Naive thymus-derived CD4-positive, alpha-beta T cell (primary cell): ENCODE measurements at places on chromosomes 2 and 18. TPM values are rescaled to one million over a fixed set of nuclear protein-coding genes. Genes with fewer than 3 reads are reported as not detected.

Gene CAVIN2
- not detected for total RNA-seq

Gene DIS3L2
- total RNA-seq = 78.4 TPM

DNA sequence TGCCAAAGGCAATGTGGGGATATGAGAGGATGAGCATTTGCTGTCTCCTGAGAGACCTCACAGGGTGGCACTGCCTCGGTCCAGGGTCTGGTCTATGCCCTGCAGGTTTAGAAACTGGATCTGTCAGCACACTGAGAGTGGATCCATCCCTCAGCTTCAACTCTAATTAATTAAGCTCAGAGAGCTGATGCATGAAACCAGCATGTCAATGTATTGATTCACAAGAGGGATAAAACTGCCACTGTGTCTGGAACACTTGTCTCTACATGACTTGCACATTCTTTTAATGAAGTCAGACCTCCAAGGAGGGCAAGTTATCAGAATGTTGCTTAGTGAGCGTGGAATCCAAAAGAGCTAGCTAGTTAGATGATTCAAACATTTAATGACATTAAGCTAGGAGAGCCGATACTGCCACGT, 22.5 kb upstream of the POLE4 start:
- no peak for DNase-seq

DNA sequence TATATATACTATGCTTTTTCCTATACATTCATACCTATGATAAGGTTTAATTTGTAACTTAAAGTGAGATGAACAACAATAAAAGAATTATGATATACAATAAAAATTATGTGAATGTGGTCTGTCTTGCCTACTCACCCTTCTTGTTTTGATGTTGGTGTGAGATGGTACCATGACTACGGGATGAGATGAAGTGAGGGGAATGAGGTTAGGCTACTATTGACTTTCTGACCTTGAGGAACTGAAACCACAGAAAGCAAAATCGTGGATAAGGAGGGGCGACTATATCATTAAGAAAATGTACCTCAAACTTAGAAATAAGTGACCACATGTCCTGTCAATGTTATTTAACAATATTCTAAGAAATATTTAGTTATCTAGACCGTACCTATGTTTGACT, 103.9 kb upstream of the PPP1CB start:
- DNase-seq = no peak

DNA sequence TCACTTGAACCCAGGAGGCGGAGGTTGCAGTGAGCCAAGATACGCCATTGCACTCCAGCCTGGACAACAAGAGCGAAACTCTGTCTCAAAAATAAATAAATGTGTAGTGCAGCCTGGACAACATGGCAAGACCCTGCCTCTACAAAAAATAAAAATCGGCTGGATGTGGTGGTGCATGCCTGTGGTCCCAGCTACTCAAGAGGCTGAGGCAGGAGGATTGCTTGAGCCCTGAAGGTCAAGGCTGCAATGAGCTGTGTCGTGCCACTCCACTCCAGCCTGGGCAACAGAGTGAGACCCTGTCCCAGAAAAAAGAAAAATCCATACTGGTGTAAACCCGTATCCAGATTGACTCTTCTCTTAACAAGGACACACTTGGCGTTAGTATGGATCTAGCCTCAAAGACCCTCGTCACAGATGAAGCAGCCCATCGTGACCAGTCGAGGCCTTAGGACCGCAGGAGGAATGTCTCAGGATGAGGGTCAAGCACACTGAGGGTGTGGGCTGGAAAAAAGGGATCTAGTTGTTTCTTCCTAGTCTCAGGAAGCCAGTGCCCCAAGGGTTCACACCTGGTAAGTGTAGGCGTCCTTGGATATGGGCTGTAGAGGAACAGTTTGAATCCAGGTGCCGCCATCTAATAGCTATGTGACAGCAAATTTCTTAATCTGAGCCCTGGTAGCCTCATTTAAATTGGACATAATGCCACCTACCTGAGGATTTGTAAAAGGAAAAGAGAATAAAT, 4.0 kb upstream of the GPBAR1 start:
- DNase-seq = no peak

DNA sequence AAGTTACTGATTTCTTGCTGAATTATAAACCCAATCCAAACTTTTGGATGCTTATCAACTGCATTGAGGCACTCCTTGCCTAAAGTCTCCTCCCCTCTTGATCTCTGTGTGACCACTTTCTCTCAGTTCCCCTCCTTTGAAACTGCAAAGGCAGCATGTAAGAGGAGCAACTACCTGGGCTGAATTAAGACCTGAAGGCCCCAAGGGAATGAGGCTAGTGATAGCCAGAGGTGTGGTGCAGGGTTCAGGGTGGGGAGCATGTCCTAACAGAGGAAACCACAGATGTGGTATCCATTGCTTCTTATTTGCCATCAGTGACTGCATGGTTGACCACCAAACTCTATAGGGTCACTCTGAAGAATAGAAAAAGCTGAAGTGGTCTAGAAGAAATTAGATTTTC, 557.9 kb downstream of the TNS1 start:
- no peak for DNase-seq

- no peak for DNase-seq
These were observed 131.0 kb upstream of the ZEB2 start for GRCh38 chr2:144650907-144651306.

DNA sequence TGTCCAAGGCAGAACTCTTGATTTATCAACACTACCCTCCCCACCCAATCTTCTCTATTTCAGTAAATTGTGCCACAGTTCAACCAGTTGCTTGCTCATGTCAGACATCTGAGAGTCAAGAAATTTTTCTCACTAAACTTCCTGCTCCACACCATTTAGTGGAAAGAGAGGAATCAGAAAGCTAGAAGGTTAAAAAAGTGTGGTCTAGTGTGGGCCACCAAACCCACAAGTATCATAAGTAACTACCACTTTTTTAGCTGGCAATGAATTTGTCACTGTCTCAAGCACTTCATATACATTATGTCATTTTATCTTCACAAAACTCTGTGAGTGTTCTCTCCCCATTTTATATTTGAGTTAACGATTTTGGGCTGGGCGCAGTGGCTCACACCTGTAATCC, 16.6 kb upstream of the MSTN start:
- no peak for DNase-seq

DNA sequence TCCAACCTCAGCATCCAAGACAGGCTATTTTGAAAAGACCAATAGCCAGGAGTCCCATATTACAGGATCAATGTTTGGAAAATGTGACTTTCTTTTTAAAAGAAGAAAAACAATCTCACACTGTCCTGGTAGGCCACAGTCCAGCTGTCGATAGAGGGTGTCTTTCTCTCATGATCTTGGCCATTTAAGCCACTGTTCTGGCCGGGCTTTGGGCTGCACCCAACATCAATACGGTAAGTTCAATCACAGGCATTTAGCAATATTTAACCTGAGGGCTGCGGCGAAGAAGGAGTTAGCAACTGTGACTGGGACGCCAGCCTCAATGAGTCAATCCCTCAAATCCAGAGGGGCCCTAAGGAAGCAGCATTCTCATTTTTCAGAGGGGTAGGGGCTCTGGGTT, 69.0 kb downstream of the CELF4 start:
- no peak for DNase-seq
